ENCODE measurements at places on chromosomes 4 and X. TPM values are rescaled to one million over a fixed set of nuclear protein-coding genes. Genes with fewer than 3 reads are reported as not detected.

GRCh38 chrX:8731559-8732395 lies at the start of gene ANOS1:
ANOS1 (minus strand) TSS chrX:8732137; CDS start chrX:8732036, 101 bp downstream.
- DNase-seq, result no peak

VCX3B gene
- total RNA-seq, result not detected

CLDN2 gene
- total RNA-seq, result not detected

DNA sequence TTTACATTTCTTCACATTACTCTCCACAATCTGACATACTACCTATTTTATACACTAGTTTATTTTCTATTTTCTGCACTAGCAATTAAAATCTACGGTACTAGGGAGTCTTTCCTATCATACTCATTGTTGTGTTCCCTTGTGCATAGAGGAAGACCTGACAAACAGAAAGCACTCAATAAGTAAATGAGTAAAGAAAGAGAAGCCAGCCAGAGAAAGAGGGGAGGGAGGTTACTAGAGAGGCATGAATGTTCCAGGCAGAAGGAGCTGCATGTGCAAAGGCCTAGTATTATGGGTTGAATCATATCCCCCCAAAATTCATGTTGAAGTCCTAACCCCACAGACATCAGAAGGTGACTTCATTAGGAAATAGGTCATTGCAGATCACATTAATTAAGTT lies 114.0 kb downstream of the ZAR1 start:
- DNase-seq, result no peak

VMA21 gene
- 51.1 TPM for total RNA-seq

- no peak for DNase-seq
Measured at GRCh38 chrX:71241301-71241700, 12.6 kb downstream of the ZMYM3 start.

SSX4B gene
- total RNA-seq, result 0.78 TPM

GRCh38 chr4:175891231-175891630 lies 79.2 kb upstream of the GPM6A start:
- no peak for DNase-seq

DNA sequence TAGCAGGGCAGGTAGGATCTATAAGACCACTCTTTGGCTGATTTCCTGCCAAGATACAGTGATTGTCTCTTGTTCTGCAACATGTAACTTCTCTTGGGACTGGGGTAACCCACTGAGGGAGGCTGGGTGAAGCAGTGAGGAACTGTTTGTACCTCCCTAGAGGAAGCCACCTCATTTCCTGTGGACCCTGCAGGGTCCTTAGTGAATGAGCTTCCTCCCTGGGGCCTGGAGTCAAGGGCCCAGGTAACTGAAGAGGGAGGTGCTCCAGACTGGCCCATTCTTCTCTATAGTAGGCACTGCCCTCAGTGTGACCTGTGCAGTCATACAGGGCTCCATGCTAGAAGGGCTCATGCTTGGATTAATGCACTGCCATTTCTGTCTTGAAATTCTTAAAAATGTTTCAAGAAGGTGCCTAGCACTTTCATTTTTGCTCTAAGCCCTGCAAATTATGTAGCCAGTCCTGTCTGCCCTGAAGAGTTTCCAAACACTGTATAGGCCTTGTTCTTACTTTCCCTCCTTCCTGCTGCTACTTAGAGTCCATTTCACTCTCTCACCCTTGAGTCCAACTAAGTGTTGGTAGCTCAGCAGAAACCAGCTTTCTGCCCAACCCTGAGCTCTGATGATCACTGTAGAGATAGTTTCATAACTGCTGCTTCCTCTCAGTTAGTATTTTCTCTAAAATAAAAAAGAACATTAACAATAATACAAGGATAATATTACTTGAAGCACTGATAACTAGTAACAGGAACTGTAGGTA lies 8.5 kb upstream of the GRIA3 start:
- DNase-seq, result no peak

DNA sequence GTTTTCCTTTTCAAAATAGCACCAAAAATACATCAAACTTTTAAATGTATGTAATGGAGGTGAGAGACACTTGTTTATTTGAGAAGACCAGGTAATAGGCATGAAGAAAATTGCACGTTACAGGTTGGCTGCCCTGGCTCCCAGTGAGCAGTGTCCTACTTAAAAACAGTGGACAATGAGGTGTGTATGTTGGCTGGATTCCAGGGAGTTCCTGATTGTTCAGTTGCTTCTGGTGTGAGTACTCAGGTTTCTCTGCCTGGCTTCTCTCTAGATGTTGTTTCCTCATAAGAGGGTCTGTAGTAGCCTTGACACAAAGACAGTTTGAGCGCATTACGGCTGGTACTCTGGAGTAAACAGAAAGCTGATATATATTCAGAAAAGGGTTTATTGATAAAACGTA lies 29.4 kb downstream of the SNX25 start:
- DNase-seq, result no peak

DNA sequence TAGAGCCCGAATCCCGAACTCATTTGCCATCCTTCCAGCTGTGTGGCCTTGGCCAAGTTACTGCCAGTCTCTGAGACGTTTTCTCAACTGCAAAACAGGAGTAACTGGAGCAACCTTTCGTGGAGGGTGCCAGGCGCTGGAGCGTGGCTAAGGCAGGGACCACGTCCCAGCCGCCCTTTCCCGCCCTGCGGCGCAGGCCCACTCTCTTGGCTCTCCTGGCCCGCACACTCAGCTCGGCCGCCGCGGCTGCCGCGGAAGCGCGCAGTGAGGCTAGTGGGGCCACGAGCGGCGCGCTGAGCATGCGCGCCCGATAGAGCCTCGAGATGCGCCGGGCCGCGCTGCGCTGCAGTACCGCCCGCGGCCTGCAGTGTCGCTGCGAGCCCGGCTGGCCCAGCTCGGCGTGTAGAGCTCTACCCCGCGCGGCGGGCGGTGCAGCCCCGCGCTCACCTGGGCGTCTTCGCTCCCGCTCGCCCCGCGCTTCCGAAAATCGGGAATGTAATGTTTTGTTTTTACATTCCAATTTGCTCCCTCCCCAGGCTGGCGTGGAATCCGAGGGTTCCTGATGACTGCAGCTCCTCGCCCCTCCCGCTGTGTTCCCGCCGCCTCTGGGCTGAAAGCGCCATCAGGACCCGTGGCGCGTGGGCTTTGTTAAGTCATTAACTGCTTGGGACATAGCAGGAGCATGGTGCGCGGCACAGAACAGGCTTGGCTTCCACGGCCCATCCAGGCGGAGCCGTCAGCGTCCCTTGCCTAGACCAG lies 4.0 kb upstream of the ZNF518B start:
- DNase-seq, result no peak

ERAS gene
- total RNA-seq, result not detected

NAP1L2 gene
- total RNA-seq, result not detected

GRCh38 chrX:15425024-15425423 lies 40.8 kb upstream of the VEGFD start:
- no peak for DNase-seq

Measured in myocyte (in vitro differentiated cells).